ENCODE measurements at places on chromosomes 4 and X.

DNA sequence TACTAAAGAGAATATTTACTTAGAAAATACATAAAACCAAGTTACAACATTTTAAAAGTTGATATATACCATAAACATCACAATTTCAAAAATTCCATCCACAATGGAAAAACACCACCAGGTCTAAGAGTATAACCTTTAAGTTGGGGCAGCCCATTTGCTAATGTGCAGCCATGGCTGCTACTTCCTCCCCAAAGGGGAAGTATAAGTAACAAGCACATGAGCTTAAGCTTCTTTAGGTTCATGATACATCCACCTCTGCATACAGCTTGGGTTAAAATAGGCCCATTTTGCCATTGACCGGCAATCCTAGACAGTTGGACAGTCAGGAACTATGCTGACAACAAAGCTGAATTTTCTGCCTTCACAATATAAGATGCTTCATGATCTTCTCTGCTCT, 16.6 kb upstream of the GASK1B start:
- DNase-seq, result no peak

DNA sequence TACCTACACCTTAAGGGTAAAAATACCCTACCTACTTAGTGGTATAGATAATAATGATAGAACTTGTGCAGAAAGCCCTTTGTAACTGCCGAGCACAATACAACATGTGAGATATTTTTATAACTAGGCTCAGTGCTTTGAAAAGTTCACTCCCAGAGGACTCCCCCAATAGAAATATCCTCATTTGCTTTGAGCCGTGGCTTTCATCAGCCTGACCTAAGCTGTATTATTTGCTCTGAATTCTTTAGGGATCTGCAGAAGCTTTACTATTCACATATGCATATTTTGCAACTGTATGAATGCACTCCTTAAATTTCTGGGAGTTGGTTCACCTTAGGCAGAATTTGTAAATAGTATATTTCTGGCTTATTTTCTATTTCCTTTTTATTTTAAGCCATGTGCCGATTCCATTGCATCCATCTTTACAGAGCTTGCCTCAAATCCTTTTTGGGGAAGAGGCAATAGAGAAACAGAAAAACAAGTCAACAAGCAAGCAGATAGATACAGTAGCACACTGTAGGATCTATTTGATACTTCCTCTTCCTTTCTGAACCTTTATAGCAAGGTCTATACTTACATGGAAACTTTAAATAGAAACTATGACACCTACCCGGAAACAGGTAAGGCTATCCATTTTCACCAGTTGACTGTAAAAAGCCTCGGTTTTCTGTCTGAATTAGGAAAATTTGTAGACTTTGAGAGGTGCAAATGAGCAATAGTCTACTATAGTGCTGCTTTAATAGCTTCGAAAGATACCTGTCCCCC, 242.5 kb upstream of the VCX3A start:
- DNase-seq, result no peak

GRCh38 chrX:16479206-16479869, 170.6 kb upstream of the S100G start:
- DNase-seq, result no peak

- no peak for DNase-seq
These were observed 7.9 kb downstream of the RHOH start for GRCh38 chr4:40204507-40205258.

- peak; percentile 64 for DNase-seq
These were observed 239.4 kb upstream of the STK26 start for GRCh38 chrX:131783555-131784308.

- no peak for DNase-seq
These were observed 5.0 kb upstream of the ZRSR2 start for GRCh38 chrX:15785176-15785750.

GRCh38 chr4:79248610-79249009, 77.3 kb downstream of the NAA11 start:
- DNase-seq, result no peak

- no peak for DNase-seq
These were observed 324.0 kb downstream of the ARHGAP10 start for GRCh38 chr4:148055844-148056243.

DNA sequence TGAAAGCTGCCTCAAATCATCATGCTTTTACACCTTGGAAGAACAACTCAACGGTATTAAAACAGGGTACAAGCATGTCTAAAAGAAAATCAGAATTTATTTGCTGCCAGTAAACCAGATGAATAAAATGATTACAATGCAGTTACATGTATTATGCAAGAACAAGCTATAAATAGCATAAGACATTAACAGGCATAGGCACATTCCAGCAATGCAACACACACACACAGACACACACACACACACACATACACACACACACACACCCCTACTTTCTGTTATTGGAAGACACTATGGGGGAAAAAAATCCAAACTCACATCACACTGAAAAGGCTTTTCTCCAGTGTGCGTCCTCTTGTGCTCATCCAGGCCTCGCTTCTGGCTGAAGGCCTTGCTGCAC, 212.5 kb downstream of the PRDM5 start:
- DNase-seq, result no peak

- DNase-seq, result peak; percentile 36
These were observed 20.5 kb upstream of the ZNF81 start for GRCh38 chrX:47815901-47816845.

DNA sequence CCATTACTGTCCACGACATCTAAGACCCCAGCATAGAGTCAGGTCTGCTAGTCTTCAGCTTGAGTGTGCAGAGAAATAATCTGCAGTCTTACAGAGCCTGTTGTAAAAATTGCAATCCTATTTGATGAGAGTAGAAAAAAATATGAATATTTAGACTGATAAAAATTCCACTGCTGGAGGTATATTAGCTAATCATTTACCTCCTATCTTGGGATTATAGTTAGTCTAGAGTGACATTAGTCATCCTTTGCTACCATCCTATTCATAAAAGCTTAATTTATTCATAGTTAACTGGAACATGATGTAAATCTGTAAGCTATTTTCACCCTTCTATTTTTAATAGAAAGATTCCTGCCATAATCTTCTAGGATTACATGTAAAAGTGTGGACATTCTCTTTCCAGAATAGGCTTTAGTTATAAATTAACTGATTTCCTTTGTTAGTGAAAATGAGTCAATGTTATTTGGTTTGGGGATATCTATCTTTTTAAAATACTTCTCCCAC, 26.7 kb downstream of the C4orf54 start:
- DNase-seq, result no peak

DNA sequence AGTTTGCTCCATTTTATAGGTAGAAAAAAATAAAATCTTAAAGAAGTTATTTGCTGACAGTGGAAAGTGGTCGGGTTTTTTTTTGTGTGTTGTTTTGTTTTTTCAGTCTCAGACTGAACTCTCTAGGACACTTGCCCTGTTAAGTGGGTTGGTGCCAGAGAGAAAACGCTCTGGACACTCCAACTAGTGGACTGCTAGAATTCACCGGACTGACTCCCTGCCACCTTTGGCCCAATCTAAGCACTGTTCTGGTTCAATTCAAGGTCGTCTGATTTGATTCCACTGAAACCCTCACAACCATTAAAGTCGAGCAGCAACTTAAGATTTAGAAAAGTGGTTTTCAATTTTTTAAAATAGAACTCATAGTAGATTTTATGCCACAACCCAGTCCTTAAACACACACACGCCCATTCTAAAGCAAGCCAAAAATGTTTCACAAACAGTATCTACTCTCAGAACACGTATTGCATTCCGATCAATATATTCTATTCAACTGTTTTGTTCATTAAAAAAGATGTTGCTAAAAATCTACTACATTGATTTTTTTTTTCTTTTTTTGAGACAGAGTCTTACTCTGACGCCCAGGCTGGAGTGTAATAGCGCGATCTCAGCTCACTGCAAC, 27.3 kb downstream of the RWDD4 start:
- no peak for DNase-seq

Data from left colon (tissue), 2 donors.